ENCODE measurements at places on chromosomes 5 and 9. TPM values are rescaled to one million over a fixed set of nuclear protein-coding genes. Genes with fewer than 3 reads are reported as not detected.

Gene TAF1L
- not detected for total RNA-seq

Gene RFESD
- 2.2 TPM for total RNA-seq

Gene ARL14EPL
- not detected for total RNA-seq

Gene ACER2
- 2.9 TPM for total RNA-seq

DNA sequence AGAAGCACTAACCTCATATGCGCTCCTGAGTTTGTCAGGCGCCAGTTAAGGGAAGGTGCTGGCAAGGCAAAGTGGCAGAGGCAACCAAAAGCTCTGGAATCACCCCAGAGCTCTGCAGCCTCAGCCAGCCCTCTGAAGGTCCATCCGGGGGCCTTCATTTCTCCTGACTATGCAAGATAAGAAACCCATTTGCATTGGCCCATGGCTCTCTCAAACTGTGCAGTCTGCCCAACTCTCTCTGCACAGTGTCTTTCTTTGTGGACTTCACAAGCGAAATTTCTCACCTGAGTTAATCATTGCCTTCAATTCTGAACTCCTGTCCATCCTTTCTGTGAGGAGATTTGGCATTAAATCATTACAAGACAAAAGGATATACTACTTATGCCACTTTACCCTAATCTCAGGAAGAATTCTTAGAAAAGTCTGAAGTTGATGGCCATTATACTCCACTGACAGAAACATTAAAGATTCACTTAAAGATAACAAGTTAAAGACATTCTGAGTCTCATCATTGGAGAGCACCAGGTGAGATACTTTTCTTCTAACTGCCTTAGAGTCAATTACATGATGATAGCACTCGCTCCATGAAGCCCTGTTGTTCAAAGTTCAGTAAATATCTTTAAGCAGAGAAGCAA lies 235.6 kb downstream of the SPOCK1 start:
- DNase-seq: no peak

- no peak for DNase-seq
These were observed 8.6 kb downstream of the PDGFRB start for GRCh38 chr5:150146862-150147601.

DNA sequence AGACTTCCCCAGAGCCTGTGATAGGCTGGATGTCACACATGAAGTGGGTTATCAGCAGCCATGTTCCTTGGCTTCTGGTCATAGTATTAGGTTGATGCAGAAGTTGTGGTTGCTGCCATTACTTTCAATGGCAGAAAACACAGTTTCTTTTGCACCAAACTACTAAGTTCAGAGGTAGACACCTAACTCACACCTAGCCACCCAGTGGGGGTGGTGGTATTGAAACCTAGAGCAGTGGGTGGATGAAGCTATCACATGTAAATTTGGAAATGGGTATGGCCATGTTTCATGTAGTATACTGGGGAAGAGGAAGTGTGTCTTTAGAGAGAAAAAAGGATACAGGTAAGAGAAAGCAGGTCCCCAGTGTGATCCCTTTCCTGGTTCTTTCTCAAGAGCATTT lies 347.9 kb upstream of the SEMA6A start:
- DNase-seq: no peak

DNA sequence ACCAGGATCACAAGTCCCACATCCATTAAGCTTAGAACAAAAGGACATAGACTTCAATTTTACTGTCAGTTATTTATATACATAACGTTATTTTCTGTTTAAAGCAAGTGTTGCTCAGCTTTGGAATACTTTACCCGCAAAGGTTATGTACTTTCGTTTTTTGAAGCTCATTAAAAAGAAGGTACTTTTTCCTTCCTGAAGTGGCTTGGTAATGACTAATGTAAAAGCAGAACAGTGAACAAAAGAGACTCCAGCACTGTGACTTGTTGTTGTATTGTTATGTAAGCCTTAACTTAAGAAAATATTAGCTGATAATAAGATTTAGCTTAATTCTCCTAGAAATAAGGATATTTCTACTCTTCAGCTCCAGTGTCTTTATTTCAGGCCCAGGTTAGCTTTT lies 97.3 kb upstream of the SLCO6A1 start:
- no peak for DNase-seq

GRCh38 chr9:134793288-134794188 lies 87.1 kb upstream of the FCN2 start:
- DNase-seq: no peak

- DNase-seq: no peak
These were observed 107.9 kb upstream of the LMX1B start for GRCh38 chr9:126505697-126506346.

DNA sequence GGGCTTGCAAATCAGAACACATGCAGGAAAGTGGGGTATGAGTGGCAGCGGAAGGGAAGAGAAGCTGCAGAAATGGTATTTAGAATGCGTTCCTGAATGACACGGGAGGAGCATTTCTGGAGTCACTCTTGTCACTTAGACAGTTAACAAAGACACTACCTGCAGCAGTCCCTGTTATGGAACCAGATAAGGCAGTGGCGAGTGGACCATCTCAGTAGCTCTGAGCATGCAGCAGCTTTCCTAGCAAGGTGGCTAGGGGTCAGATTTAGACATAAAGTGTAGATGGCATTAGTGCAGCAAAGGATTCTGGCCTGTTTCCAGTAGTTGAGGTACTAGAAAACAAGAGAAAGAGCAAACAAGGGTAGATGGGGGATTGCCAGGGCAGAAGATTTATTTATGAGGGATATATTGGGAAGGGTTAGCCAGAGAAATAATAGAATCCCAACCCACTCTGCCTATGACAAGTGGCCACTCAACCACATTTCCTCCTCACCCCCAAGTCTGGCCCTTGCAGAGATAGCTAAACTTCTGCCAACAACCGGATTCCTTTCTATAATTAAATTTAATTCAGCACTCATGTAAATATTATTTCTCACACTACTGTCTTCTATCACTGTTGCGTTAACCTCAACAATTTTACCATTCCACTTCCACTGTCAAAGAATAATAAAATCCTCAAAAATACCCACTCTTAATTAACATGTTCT lies 201.6 kb downstream of the DCP2 start:
- DNase-seq: no peak

DNA sequence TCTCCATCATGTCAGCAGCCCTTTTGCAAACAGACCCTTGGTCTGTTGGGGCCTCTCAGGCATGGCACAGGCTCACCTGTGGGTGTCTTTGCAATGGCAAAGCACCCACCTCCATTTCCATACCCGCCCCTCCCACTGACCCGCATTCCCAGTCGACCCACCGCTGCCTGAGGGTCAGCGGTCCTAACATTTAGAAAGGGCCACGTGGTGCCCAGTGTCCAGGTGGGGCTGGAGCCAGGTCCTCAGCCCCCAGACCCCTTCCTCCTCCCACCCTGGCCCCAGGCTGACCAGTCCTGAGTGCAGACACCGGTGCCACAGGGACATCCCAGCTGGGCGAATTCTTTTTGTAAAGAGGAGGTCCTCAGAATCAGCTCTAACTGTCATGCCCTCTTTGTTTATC lies 43.3 kb upstream of the CEP72 start:
- no peak for DNase-seq

DNA sequence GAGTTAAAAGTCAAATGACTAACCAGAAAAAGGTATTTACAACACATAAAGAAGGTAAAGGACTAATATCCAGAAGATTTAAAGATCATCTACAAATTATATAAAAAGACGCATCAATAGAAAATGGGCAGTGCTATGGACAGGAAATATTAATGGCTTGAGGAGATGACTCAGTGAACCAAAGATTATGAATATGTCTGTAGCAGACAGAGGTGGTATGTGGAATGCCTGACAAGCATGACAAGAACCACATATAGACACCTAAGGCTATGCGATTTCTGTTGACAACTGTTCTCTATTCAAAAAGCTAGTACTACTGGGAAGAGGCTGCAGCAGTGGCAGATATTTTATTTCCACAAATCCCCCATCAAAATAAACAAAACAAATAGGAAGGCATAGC lies 177.0 kb upstream of the SH3GL2 start:
- DNase-seq: no peak

GRCh38 chr9:93037476-93037971 lies 21.0 kb upstream of the SUSD3 start:
- no peak for DNase-seq

- DNase-seq: no peak
These were observed 221.7 kb downstream of the DIRAS2 start for GRCh38 chr9:90420768-90421513.

DNA sequence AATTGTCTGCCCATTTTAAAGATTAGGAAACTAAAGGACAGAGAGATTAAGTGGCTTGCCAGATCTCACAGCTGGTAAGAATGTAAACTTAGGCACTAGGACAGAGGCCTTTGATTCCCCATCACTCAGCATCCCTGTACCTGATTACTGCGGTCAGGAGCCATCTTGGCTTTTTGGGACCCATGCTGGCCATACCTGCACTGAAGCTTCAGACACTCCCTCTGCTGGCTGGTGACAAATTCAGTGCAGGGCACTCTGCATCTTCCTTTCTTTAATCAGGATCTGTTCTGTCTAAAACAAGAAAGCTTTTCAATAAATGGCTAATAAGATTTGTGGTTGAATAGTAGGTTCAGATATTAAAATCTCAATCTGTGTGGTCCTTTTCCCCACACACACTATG lies 215.5 kb upstream of the RORB start:
- no peak for DNase-seq

DNA sequence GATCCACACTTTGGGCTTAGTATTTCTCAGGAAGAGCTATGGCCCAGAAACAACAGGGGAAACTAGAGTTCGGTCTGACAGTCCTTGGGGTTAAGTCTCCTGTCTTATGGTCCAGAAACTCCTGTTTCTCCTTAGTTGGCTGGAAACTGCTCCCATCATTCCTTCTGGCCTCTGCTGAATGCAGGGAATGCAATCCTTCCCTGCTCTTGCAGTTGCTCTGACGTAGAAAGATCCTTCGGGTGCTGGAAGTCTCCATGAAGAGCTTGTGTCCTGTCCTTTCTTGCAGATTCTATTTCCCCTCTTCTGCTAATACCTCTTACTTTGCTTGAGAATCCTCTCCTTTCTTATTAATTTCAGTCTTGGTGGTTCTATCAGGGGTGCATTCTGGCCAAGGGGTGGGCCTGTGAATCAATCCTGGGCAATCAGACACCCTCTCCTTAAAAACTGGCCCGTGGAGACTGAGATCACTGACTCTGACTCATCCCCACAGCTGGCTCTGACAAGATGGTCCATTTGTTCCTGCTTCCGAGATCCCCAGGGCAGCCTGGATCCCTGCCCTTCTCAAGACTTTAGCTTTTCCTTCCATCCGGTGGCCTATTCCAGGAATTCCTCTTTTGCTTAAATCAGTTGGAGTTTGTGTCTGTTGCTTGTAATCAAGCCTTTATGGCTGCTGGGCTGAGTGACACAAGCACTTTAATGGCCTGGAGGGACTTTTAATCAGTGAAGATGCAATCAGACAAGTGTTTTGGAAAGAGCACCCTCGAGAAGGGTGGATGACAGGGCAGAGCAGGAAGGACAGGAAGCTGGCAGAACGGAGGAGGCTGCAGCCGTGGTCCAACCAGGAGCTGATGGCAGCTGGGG lies 23.7 kb downstream of the PTGS1 start:
- no peak for DNase-seq

- DNase-seq: no peak
These were observed 1271.6 kb downstream of the PTPRD start for GRCh38 chr9:9341203-9341602.

- DNase-seq: no peak
These were observed 102.2 kb upstream of the ITGA1 start for GRCh38 chr5:52685566-52685965.

- DNase-seq: no peak
These were observed 1.5 kb downstream of the CDH6 start for GRCh38 chr5:31194892-31195555.
